ENCODE measurements at places on chromosomes 2 and 18.

- H3K4me1 ChIP-seq = no peaks in the 10 kb centered on the region
- no peaks in the 10 kb centered on the region for H3K27me3 ChIP-seq
- H3K36me3 ChIP-seq = no peaks in the 10 kb centered on the region
- no peak overlapping the region for H3K4me3 ChIP-seq
- H3K27ac ChIP-seq = no peak overlapping the region
These were observed 16.4 kb downstream of the LRRFIP1 start for GRCh38 chr2:237643582-237644380.

- H3K4me1 ChIP-seq = no peaks in the 10 kb centered on the region
- no peak overlapping the region for H3K27ac ChIP-seq
- H3K27me3 ChIP-seq = no peaks in the 10 kb centered on the region
- no peaks in the 10 kb centered on the region for H3K36me3 ChIP-seq
These were observed 207.2 kb downstream of the RND3 start for GRCh38 chr2:150280231-150280630.

DNA sequence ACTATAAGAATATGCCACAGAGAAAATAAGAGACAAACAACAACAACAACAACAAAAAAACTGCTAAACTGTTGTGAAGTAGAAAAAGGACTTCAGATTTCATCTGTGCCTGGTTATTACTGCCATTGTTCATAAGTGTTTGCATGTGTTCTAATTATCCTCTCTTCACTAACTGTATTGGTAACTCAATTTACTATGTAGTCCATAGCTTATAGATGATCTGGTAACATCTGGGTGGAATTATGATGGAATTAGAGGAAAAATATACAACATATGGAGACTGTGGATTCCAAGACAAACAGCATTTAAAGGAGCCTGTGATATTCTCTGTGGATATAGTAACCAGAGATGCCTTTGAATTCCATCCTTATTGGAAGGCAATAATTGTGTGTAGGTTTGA is 1891.5 kb upstream of the PIK3C3 start:
- no peak for DNase-seq
- H3K27me3 ChIP-seq = no peaks in the 10 kb centered on the region

GRCh38 chr18:2900684-2901422 is 54.0 kb downstream of the EMILIN2 start:
- H3K27ac ChIP-seq = no peak overlapping the region
- peaks cover 4% of the 10 kb centered on the region for H3K4me1 ChIP-seq
- DNase-seq = no peak
- no peaks in the 10 kb centered on the region for H3K27me3 ChIP-seq
- H3K4me3 ChIP-seq = no peak overlapping the region

- H3K4me3 ChIP-seq = no peak overlapping the region
- H3K4me1 ChIP-seq = 0 out of 2 replicates have a peak, but pooled peaks cover 1% of the 10 kb centered on the region
- H3K27me3 ChIP-seq = no peaks in the 10 kb centered on the region
These were observed 13.5 kb downstream of the CCDC141 start for GRCh38 chr2:179036353-179036905.

DNA sequence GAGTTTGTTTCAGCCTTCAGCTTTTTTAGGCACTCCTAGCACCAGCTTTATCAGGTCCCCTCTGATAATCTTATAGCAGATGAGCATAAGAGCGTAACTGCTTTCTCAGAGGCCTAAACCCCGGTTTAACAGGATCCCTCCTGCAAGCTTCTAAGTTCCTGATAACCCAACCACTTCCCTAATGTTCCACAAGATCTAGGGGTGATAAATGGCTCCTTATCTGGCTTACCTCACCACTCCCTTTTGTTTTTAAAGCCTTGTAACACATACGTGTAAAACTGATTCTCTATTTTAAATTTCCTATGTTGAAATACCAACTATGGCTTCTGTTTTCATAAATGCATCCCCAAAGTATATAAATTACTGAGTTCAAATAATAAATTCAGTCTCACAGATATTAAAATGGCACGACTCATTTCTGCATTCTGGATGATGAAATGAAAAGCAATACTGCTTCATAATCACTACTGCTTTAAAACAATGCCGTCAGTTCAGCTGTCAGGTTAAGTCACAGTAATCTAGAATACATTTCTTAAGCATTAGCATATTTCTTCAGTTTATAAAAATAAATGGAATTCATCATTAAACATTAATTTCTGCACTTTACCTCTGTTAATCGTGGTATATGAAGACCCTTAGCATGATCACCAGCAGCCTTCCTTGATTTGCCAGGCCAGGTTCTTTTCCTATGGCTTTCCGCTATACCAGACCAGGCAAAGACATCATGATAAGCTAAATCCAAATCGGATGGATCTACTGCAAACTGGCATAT is 126.3 kb downstream of the C2orf74 start:
- H3K4me1 ChIP-seq = no peaks in the 10 kb centered on the region
- no peak overlapping the region for H3K27ac ChIP-seq
- no peak for DNase-seq
- H3K4me3 ChIP-seq = no peak overlapping the region
- no peaks in the 10 kb centered on the region for H3K27me3 ChIP-seq

GRCh38 chr2:46350029-46350689 is 53.0 kb downstream of the EPAS1 start:
- H3K4me1 ChIP-seq = peaks cover 1% of the 10 kb centered on the region
- no peak for DNase-seq
- no peak overlapping the region for H3K4me3 ChIP-seq
- H3K36me3 ChIP-seq = no peaks in the 10 kb centered on the region
- no peaks in the 10 kb centered on the region for H3K27me3 ChIP-seq

GRCh38 chr2:138307099-138307498 is 194.5 kb upstream of the SPOPL start:
- H3K27ac ChIP-seq = no peak overlapping the region
- H3K36me3 ChIP-seq = no peaks in the 10 kb centered on the region
- H3K4me3 ChIP-seq = no peak overlapping the region
- no peaks in the 10 kb centered on the region for H3K4me1 ChIP-seq

DNA sequence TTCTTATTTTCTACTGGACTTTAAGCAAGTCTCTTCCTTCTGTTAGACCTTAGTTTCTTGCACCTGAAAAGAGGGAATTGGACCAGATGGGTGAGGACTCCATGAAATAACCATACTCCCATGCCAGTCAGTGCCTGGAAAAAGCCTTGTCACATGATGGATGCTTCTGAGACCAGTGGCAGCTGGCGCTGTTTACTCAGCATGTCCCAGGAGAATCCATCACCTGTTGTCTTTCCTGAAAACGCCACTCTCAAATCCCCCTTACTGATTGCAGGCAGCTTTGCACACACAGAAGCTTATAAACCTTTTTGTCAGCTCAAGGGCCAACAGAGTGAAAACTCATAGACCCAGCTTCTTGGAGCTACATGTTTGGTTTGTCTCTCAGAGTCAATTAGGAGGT is 117.6 kb downstream of the POLE4 start:
- H3K4me1 ChIP-seq = peaks cover 7% of the 10 kb centered on the region
- no peak overlapping the region for H3K27ac ChIP-seq
- no peaks in the 10 kb centered on the region for H3K36me3 ChIP-seq
- DNase-seq = no peak
- H3K4me3 ChIP-seq = no peak overlapping the region
- peaks cover 2% of the 10 kb centered on the region for H3K27me3 ChIP-seq

DNA sequence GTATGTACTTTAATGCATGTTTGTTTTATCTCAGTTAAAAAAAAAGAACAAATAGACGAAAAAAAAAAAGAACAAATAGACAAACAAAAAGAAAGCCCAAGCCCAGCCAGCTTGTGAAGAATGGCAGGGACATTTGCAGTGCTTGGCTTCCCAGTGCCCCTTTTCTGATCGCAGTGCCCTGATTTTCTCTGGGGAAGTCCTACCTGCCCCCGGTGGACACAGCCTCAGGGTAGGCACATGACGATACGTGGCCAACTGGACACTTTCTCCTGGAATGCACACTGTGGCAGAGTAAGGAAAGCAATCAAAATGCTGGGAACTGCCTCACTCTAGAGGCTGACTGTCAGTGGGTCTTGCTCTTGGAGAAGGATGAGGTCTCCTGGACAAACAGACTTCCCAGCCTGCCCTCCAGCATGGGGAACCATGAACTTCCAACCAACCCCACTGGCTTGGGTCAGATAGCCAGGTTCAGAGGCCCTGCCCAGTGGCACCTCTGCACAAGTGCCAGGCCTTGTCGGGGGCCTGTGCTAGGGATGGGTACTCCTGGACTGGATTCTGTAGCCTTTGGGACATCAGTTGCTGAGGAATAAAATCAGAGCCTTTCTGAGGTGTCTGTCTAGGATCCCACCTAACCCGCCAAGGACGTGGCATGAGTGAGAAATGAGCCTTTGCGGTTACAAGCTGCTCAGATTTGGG is 76.7 kb downstream of the INHBB start:
- H3K36me3 ChIP-seq = no peaks in the 10 kb centered on the region
- no peak overlapping the region for H3K27ac ChIP-seq
- no peak overlapping the region for H3K4me3 ChIP-seq
- H3K27me3 ChIP-seq = no peaks in the 10 kb centered on the region
- H3K4me1 ChIP-seq = no peaks in the 10 kb centered on the region

DNA sequence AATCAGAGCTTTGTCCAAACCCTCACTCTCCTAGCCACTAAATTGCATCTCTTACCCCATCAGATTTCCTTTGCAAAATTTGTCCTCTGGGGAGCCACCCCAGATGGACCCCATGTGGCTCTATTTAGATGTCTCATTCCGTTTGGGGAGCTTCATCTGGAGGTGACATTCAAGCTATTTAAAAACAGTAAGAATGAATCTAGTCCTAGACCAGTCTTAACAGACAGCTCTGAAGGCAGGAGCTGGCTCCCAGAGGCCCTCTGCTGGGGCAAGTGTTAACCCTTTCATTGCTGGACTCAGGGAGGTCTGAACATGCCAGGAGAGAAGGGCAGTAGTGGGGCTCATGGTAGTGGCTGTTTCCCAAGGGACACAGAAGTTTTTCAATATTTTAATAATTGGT is 59.2 kb downstream of the RPL37A start:
- no peak overlapping the region for H3K4me3 ChIP-seq
- H3K27ac ChIP-seq = no peak overlapping the region
- peaks cover 3% of the 10 kb centered on the region for H3K4me1 ChIP-seq
- no peaks in the 10 kb centered on the region for H3K27me3 ChIP-seq

- no peak overlapping the region for H3K4me3 ChIP-seq
- no peak for DNase-seq
- H3K36me3 ChIP-seq = no peaks in the 10 kb centered on the region
- H3K27ac ChIP-seq = no peak overlapping the region
These were observed 72.2 kb upstream of the MFF start for GRCh38 chr2:227252831-227253230.

DNA sequence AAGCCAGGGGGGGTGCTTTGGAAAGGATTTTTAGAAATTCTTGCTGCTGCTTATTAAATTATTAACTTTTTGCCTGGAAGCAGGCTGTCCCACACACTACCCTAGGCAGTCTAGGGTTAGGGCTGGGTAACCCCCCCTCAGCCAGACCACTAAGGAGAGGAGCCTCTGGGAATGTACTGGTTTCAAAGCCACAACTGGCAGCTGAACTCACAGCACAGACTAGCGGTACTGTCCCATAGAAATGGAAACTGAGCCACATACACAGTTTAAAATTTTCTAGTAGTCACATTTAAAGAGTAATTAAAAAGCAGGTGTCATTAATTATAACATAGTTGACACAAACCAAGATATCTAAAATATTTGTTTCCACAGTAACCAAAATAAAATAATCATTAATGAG is 50.1 kb downstream of the SPRED2 start:
- no peaks in the 10 kb centered on the region for H3K36me3 ChIP-seq
- H3K4me3 ChIP-seq = no peak overlapping the region
- H3K27ac ChIP-seq = no peak overlapping the region
- no peaks in the 10 kb centered on the region for H3K27me3 ChIP-seq

DNA sequence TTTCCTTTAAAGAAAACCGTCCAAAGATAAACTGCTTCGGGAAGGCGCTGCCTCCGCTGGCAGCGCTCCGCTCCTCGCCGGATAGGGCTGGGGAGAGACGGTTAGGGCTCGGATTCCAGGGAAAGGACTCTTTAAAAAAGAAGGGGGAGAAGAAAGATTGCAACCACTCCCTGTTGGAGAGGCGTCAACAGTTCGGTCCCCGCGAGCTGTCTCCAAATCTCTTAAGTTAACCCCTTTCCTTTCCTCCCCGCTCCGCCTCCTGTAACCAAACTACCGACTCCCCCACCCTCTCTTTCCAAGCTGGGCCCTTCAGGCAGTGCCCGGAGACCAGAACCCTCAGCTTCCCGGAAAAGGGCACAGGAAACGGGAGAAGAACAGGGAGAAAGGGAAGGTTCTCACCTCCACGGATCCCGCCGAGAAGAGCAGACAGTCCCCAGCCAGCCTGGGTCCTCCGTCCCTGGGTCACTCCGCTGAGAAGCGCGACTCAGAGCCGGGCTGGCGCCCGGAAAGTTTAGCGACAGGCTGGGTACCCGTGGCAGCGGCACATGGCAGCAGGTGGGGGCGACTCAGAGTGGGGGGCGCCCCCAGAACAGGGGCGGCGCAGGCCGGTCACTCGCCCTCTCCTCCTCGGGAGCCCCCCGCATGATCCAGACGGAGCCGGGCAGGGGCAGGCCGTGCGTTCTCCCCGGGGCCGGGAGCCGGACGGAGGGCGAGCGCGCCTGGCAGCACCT is 675 bp downstream of the FZD5 start:
- H3K27me3 ChIP-seq = no peaks in the 10 kb centered on the region
- peak overlapping the region; percentile 80 for H3K4me3 ChIP-seq
- DNase-seq = no peak
- H3K4me1 ChIP-seq = peaks cover 18% of the 10 kb centered on the region
- H3K27ac ChIP-seq = no peak overlapping the region

- H3K27me3 ChIP-seq = no peaks in the 10 kb centered on the region
- DNase-seq = no peak
- no peaks in the 10 kb centered on the region for H3K36me3 ChIP-seq
- peaks cover 3% of the 10 kb centered on the region for H3K4me1 ChIP-seq
These were observed 25.7 kb downstream of the TMEM177 start for GRCh38 chr2:119704670-119705120.

DNA sequence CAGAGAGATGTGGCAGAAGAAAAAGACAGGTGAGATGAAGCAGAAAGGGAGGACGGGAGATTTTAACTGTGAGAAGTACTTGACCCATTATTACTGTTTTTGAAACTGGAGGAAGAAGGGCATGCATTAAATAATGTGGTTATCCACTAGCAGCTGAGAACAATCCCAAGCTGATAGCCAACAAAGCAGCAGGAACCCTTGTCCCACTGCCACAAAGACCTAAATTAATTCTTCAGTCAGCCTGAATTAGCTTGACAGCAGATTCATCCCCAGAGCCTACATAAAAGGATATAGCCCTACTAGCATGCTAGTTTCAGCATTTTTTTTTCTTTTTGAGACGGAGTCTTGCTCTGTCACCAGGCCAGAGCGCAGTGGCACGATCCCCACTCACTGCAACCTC is 19.5 kb upstream of the REG3A start:
- H3K27ac ChIP-seq = no peak overlapping the region
- no peaks in the 10 kb centered on the region for H3K27me3 ChIP-seq
- H3K36me3 ChIP-seq = no peaks in the 10 kb centered on the region
- H3K4me3 ChIP-seq = no peak overlapping the region
- DNase-seq = no peak

GRCh38 chr2:100228415-100228814 is 86.0 kb upstream of the AFF3 start:
- no peak for DNase-seq
- H3K27ac ChIP-seq = no peak overlapping the region
- H3K36me3 ChIP-seq = no peaks in the 10 kb centered on the region
- H3K27me3 ChIP-seq = no peaks in the 10 kb centered on the region
- H3K4me3 ChIP-seq = no peak overlapping the region
- no peaks in the 10 kb centered on the region for H3K4me1 ChIP-seq

Measured in iPS DF 6.9 (cell line).